Smooth muscle cell of the coronary artery (primary cell): ENCODE measurements at places on chromosomes 3 and 15. TPM values are rescaled to one million over a fixed set of nuclear protein-coding genes. Genes with fewer than 3 reads are reported as not detected.

CYP1A1 gene
- 0.45 TPM in 1 of 2 replicates, not detected in the other for total RNA-seq

UCN2 gene
- total RNA-seq = under 0.01 and 0.68 TPM in 2 replicates

TJP1 gene
- 38.3 and 42.8 TPM in 2 replicates for total RNA-seq

TNFSF10 gene
- 1.4 and 6.3 TPM in 2 replicates for total RNA-seq

SEMA3G gene
- 0.90 TPM in 1 of 2 replicates, not detected in the other for total RNA-seq

BTD gene
- total RNA-seq = 18.1 and 39.7 TPM in 2 replicates

HSPBAP1 gene
- total RNA-seq = 3.7 and 4.6 TPM in 2 replicates

TGM5 gene
- total RNA-seq = not detected in 2 replicates

CLDN16 gene
- under 0.01 TPM in 1 of 2 replicates, not detected in the other for total RNA-seq
